ENCODE measurements at places on chromosomes 7 and 10.

DNA sequence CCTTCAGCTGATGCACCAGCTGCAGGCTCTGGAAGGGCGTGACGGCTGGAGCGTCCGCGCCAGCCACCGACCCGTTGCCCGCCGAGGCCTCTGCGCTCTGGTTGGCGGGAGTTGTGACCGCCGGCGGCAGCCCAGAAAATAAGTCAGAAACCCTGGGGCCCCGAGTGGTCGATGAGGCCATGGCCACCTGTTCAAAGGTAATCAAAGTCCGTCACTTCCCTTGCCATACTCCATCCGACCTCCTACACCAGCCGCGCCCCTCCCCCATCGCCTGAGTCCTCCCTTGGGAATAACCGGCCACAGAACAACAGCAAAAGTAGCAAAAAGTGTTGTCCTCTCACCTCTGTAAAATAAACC lies 406 bp downstream of the PRLHR start:
- DNase-seq: no peak

GRCh38 chr7:13801669-13802068 lies 187.8 kb downstream of the ETV1 start:
- DNase-seq: no peak

GRCh38 chr10:117075064-117075463 lies 63.0 kb downstream of the VAX1 start:
- DNase-seq: no peak

DNA sequence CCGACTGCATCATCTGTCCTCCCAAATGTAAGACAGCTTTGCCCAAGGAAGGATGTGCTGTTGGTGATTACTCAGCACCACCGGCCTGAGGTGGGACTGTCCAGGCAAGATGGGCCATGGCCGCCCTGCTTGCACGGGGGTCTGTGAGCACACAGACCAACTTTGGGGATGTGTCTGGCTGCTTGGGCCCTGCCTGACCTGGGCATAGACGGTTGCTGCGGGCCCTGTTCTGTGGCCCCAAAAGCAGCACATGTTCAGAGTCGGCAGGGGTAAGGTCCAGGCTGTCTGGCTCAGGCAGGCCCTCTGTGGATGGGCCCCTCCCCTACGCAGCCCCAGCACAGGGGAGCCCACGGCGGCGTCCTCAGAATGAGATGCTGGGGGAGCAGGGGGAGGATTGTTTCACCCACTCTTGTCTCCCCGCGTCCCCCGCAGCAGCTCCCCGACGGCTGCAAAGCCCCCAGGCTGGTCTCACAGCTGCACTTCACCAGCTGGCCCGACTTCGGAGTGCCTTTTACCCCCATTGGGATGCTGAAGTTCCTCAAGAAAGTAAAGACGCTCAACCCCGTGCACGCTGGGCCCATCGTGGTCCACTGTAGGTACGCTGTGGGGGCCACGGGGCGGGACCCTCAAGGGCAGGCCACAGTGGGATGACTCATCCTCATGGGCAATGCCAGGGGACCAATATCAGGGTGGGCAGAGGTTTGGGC lies 58.4 kb downstream of the MKI67 start:
- no peak for DNase-seq

- DNase-seq: no peak
These were observed 367.7 kb downstream of the PHF14 start for GRCh38 chr7:11341285-11341944.

- DNase-seq: no peak
These were observed 260.6 kb downstream of the POU6F2 start for GRCh38 chr7:39238234-39238869.

GRCh38 chr10:103925591-103925990 lies 7.6 kb upstream of the STN1 start:
- no peak for DNase-seq

DNA sequence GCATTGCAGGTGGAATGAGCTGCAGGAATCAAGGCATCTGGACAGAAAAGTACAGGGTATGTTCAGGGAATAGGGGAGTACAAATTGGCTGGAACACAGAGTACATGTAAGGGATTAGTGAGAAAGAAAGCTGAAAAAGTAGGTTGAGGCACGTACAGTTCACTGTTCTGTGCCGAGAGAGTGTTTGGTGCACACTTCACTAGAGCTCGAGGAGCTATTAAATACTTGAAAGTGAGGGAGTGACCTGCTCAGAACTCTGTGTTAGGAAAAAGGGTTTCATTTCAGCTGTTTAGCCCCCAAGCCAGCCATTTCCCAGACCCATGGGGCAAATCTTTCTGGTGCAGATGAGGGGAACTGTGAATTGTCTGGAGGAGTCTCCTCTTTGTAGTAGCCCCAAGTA lies 115.2 kb downstream of the TBXAS1 start:
- DNase-seq: no peak

GRCh38 chr7:157846271-157846670 lies 509.5 kb downstream of the DNAJB6 start:
- DNase-seq: no peak

GRCh38 chr10:58065529-58065815 lies 202.2 kb downstream of the IPMK start:
- no peak for DNase-seq

DNA sequence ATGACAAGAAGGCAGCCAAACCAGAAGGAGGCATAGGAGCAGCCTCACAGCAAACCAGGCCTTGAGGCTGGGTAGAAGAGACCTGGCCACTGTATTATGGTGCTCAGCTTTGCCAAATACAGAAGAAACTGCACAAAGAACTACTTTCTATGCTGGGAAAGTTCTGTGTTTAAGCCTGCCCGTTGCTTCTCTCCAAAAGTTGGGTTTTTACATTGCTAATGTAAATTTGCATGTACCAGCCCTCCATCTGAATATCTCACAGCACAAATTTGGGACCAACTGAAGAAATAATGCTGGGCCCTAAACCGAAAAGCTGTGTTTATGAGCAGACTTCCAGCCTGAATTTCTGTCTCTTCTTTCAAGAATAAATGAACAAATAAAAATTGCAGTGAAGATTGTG lies 145.0 kb downstream of the TFEC start:
- DNase-seq: no peak

DNA sequence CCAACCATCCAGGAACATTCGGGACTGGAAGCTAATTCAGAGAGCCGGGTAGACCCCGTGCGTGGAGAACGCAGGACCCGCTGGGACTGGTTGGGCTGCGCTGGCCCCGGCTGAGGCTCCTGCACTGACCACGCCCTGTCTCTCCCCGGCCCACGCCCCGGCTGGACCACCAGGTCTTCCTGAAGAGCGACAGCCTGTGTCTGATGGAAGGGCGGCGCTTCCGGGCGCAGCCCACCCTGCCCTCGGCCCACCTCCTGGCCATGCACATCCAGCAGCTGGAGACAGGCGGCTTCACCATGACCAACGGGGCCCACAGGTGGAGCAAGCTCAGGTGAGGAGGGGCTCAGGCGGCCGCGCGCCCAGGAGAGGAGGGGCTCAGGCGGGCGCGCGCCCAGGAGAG lies 10.2 kb upstream of the UTF1 start:
- DNase-seq: no peak

- no peak for DNase-seq
These were observed 10.8 kb upstream of the LIPA start for GRCh38 chr10:89262086-89263051.

GRCh38 chr10:89861584-89862301 lies 160.4 kb downstream of the KIF20B start:
- peak; percentile 71 for DNase-seq

GRCh38 chr10:52250510-52250909 lies 63.6 kb upstream of the DKK1 start:
- DNase-seq: no peak

GRCh38 chr7:121499624-121500023 lies 103.5 kb upstream of the FAM3C start:
- peak; percentile 29 for DNase-seq

DNA sequence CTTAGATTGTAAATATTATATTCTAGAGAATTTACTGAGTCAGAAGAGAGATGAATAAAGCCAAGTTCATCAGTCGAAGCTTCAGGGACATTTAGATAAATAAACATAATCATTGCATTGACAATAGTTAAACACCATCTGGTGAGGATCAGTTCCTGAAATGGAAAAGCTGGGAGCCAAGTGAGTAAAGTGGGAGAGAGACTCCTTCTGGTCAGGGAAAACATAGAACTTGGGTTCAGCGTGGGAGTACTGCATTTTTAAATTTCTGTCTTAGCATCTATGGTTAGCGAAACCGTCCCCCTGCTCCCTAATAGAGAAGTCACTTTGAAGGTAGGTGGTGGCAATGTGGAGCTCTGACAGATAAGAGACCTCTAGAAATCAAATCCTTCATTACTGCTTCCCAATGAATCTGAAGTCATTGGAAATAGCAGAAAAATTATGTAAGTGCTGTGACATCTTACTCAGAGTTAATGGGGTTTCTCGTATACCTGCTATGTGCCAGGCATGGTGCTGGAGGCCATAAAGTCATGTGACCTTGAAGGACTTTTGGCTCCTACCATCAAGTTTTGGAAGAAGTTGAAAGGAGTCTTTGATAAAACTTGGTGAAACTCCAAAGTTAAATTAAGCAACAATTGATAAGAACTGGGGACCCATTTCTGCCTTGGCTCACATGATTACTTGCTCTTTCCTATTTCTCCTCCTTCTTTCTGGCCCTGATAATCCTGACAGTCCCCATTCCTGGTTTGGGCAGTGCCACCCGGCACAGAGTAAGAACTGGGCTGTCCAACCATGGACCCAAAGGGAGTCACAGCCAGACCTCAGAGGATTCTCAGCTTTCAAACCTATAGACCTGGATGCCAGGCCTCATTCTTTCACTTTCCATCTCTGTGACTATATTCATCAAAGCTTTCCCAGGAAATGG lies 211.2 kb downstream of the C7orf25 start:
- no peak for DNase-seq

DNA sequence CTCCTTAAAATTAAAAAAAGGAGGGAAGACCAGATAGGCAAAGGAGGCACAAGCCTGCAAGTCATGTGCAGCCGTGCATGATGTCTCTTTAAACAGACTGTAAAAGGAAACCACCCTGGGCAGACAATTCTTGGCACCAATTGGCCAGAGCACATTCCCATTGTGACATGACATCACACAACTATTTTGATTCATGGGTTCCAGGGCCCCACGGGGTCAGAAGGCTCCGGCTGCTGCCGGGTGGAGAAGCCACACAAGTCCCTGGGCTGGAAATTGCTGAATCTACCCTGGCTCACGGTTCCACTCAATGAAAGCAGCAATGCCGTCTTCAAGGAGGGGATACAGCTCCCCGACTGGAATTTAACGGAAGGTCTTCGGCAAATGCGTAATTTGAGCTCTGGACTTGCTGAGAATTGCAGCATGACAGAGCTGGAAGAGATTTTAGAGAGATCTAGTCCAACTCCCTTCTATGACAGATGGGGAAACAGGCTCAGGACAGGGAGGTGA lies 140.5 kb downstream of the PRKAG2 start:
- DNase-seq: no peak

- DNase-seq: no peak
These were observed 38.6 kb upstream of the MET start for GRCh38 chr7:116633131-116633988.

DNA sequence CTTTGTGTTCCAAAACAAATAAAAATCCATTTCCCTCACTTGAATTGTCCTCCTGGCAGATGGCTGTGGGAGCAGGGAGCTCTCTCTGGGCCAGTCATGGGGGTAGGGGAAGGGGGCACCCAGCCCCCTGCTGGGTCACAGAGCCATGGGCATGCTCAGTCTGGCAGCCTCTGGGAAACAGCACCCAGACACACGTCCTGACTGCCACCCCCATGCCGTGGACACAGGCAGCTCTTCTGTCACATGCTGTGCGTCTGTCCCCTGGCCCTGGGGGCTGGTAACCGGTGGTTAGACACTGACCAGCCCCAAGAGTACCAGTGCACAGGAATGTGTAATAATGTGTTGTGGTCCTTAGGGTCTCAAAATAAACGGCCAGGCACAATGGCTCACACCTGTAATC lies 47.0 kb downstream of the RASGEF1A start:
- DNase-seq: no peak

DNA sequence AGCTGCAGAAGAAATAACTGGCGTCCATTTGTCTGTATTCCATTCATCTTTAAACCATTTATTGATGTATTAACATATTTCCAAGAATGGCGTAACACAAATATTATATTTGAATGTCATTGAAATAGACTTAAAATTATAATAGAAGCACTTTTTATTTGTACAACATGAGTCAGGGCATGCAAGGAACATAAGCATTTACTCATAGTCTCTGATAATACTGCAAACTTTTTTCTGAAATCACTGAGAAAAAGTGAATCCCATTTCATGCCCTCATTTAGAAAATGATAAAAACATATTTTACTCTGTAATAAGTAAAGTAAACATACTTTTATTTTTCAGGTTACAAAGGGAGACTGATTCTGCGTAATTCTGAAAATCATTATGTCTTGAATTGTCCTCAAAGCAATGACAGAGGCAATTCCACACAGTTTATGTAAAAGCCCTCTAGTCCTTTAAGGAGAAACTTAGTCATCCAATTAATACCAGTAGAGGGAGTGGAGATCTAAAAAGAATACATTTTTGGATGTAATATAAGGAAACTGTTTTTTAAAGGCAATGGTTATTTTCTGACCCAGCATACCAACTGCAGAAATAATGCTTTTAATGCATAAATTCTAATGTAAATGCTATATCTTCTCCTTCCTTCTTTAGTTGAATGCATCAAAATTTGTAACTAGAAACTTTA lies 58.1 kb downstream of the AGMO start:
- no peak for DNase-seq

DNA sequence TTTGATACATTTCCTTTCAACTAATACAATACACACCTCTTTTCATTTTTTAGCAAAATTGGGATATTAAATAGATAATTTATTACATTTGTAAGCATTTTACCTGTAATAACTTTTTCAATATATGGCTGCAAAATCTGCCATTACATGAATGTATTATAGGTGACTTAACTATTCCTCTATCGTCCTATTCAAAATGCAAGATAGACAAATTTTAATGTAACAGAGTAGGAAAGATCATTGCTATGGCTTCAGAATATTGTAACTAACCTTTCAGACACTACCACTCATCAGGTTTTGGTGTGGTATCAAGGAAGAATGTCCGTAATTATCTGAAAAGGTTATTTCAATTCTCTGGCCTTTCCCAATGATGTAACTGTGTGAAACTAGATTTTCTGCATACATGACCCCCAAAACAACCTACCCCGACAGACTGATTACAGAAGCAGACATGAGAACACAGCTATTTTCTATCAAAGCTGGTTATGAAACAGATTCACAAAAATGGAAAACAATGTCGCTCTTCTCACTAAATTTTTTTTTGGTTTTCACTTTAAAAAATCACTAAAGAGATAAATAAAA lies 211.2 kb downstream of the FAM107B start:
- DNase-seq: no peak

GRCh38 chr10:62327885-62328284 lies 46.3 kb upstream of the ZNF365 start:
- no peak for DNase-seq
